ENCODE measurements at places on chromosomes 3 and 15. TPM values are rescaled to one million over a fixed set of nuclear protein-coding genes. Genes with fewer than 3 reads are reported as not detected.

Gene CPNE9
- total RNA-seq, result under 0.01 TPM

Gene SOX2
- total RNA-seq, result under 0.01 TPM

Gene GOLGA8G
- not detected for total RNA-seq

Gene PP2D1
- not detected for total RNA-seq

Gene GPR160
- total RNA-seq, result 1.7 TPM

Gene ZMYND10
- 0.20 TPM for total RNA-seq

Gene FBXO40
- total RNA-seq, result under 0.01 TPM

Gene GOLGB1
- total RNA-seq, result 35.3 TPM

Gene SLC22A13
- total RNA-seq, result under 0.01 TPM

Data from lung microvascular endothelial cell (primary cell).